Sigmoid colon (tissue), 7 donors: ENCODE measurements at places on chromosomes 2 and 18. TPM values are rescaled to one million over a fixed set of nuclear protein-coding genes. Genes with fewer than 3 reads are reported as not detected.

DNA sequence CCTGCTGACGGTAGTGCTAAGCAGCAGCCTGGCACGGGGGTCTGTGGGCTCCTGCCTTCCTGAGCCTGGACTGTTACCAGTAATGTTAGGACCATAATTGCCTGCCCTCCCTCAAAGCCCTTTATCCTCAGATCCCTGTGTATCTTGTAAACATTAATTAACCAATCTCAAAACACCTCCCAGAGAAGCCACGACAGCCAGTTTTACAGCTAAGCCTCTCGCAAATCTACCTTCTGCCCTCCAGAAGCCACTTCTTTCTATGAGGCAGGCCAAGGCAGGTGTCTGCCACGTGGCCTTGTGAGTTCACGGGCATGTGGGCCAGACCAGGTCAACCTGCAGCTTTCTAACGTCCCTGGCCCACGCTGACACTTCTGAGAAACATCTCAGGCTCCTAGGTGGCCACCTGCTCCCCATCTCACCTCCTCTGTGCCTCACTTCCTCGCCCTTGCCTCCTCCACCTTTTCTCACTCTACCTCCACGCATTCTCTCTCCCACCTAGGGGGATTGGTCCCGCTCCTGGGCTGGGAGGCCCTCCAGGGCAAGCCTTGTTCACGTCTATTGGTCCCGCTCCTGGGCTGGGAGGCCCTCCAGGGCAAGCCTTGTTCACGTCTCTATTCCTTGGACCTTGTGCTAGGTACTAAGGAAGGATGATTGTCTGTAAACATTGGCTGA, 64.3 kb downstream of the EDAR start:
- peak; percentile 61 for DNase-seq

The TYMS gene
- 1.2 TPM for total RNA-seq

The GEN1 gene
- total RNA-seq, result 2.8 TPM

DNA sequence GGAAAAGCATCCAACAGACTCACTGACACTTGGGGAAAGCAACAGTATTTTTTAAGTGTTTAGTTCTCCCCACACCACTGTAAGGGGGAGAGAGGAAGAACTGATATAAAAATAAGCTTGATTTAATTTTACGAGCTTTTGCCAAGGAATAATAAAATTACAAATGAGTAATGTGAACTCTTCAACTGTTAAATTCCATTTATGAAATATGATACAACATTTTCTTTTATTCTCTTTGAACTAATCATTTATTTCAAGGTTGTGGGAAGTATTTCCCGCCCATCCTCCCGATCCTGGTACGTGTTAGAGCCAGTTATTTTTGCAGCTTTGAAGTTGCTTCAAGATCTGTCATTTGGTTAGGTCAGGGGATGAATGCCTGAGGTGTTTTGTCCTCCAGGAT, 35.2 kb downstream of the WDPCP start:
- no peak for DNase-seq

The GKN1 gene
- not detected for total RNA-seq

GRCh38 chr18:35516351-35516750, 18.6 kb upstream of the INO80C start:
- no peak for DNase-seq

The MEIS1 gene
- 108 TPM for total RNA-seq

The EPB41L5 gene
- total RNA-seq, result 17.9 TPM

DNA sequence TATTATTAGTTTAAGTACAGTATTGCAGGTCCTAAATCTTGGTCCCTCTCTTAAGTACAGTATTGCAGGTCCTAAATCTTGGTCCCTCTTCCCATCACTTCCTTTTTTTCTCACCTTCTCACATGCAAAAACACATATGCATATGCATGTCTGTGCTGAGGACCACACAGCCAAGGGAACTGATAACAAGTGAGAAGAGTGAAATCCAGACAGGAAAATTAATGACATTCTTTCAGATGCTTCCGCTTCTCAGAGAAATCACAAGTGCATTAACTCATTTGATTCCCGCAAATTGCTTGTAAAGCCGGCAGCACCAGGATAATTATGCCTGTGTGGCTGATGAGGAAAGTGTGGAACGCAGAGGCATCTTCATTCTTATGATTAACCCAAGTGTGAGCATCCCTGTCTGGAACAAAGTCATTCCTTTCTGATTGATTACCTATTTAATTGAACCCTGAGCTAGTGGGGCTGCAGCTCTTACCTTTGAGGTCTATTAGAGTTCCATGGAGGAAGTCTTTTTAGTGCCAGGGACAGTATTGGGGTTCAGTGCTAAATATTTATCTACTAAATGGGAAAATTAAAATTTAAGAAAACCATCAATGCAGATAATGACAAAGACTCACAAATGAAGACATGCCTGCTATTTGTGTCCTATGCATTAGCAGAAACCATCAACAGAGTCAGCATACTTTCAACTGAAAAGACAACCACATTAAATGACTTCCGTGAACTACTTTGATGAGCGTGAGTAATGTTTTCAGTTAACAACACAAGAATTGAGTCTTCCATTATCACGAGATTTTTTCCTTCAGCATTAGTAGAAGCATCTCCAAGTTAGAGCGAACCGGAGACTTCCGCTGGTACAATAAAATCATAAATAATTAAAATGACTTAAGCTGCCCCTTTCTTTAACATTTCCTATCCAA, 220.4 kb upstream of the SLC35G4 start:
- no peak for DNase-seq

GRCh38 chr18:55477860-55478581, 110.0 kb downstream of the TCF4 start:
- DNase-seq, result no peak

GRCh38 chr2:196500686-196501431, 138.7 kb upstream of the CCDC150 start:
- DNase-seq, result no peak

The NT5C1B gene
- not detected for total RNA-seq

The LYPD6B gene
- total RNA-seq, result not detected

DNA sequence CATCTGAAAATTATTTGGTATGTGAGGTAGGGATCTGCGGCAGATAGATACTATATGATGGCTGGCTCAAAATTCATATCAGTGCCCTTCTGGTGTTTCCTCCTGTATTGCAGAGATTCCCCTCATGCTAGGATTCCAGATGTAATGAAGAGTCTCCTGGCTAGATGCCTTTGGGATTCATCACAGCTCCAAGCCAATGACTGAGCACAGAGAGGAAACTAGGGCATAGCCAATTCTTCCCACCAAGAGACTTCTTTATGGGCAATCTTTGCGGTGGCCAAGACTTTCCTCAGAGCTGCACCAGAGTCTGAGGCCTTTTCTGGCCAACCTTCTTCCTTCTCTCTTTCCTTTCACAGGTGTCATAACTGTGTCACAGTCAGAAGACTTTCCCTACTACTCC, 25.5 kb upstream of the CIB4 start:
- DNase-seq, result no peak

DNA sequence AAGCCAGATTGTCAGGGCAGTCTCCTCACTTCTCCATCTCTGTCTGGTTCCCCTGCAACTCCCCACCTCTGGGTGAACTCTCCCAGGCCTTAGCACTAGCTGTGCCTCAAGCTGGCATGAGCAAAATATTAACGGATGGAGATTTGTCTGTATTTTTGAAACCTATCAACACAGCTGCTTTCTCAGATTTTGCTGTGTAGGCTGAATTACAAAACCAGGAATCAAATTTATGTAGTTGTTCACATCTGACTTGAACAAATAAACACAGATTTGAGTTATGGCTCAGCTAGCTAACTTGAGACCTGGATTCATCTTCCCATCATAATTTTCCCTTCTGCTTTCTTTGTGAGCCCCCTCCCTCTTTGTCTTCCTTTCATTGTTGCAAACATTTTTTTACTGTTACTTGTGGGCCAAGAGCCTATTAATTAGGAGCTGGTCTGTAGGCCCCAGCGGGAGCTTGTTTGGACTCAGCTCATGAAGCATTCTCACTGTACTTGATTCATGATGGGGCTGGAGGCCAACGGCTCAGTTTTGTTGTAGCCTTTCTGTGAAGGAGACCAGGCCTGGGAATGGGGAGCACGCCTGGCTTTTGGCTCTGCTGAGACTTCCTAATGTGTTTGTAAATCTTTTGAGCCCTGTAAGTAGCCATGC, 164.1 kb upstream of the GATA6 start:
- peak; percentile 69 for DNase-seq

The AQP4 gene
- 0.49 TPM for total RNA-seq

- DNase-seq, result peak; percentile 90
These were observed 2.1 kb downstream of the GULP1 start for GRCh38 chr2:188293601-188294351.

The EMILIN2 gene
- 6.1 TPM for total RNA-seq

GRCh38 chr2:194383401-194383800, 1273.6 kb upstream of the SLC39A10 start:
- no peak for DNase-seq

- DNase-seq, result no peak
These were observed 188.7 kb upstream of the NRXN1 start for GRCh38 chr2:51220606-51221005.

The TUBA4B gene
- total RNA-seq, result not detected

GRCh38 chr18:57915865-57916582, 112.9 kb upstream of the ATP8B1 start:
- DNase-seq, result no peak
